ENCODE measurements at places on chromosomes 2 and 18.

DNA sequence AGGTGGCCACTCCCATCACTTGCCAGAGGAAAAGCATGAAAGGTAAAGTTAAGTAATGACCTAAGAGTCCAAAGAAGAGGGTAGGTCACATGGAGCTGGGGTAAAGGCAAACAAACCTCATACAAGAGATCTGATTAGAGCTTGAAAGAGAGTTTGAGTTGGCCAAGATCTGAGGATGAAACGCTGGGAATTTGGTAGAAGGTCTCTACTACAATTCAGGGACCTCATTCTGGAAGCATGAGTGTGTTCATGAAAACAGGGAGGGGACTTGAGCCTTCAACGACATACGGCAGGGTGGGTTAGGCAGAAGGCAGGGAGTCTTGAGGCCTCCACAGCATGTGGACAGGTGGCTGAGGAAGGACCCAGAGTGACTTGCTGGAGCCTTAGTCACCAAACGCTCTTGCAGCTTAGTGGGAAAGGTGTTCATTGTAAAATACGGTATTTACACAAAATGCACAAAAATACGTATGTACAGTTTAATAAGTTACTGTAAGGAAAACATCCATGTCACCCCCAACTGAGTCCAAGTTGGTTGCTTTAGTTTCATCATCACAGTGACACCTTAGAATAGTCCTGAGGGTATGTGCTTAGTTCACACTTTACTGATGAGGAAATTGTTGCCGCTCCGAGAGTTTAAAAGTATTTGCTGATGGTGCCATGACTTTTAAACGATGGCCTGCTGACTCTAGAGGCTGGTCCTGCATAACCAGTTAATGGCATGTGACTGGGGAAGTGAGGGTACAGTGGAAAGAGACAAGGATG lies 5.0 kb upstream of the FARP2 start:
- DNase-seq, result no peak

DNA sequence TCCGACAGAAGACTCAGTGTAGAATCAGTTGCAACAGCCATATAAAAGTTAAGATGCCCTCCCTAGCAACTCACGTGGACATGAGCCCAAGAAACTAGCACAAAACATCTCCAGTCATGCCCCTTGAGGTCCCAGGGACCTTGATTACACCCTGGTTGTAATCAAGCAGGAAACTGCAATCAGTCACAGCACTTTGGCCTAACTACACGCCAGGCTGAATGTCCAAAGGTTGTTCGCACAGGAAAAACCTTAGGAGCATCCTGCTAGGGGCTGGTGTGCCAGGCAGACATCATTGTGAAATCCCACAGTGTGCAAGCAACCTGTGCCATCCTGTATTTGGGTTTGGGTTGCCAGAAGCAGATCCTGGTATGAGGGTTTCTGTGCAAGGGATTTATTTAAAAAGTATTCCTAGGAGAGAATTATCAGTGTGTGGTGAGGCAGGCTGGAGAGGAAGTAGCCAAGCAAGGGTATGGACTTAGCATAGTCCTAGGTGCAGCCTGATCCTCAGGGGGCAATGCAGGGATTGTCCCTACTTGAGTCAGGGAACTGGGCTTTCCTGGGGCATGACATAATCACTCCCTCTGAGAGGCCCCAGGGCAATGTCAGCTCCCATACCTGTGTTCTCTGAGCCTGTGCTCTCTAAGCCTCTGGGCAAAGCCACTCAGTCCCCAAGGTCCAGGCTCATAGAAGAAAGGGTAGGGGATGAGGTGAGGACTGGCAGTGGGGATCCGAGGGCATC lies 17.8 kb upstream of the SULT1C2 start:
- no peak for DNase-seq

- no peak for DNase-seq
These were observed 52.7 kb upstream of the CALCRL start for GRCh38 chr2:187500585-187501359.

GRCh38 chr18:34938090-34938489 lies 103.1 kb upstream of the MAPRE2 start:
- DNase-seq, result no peak

DNA sequence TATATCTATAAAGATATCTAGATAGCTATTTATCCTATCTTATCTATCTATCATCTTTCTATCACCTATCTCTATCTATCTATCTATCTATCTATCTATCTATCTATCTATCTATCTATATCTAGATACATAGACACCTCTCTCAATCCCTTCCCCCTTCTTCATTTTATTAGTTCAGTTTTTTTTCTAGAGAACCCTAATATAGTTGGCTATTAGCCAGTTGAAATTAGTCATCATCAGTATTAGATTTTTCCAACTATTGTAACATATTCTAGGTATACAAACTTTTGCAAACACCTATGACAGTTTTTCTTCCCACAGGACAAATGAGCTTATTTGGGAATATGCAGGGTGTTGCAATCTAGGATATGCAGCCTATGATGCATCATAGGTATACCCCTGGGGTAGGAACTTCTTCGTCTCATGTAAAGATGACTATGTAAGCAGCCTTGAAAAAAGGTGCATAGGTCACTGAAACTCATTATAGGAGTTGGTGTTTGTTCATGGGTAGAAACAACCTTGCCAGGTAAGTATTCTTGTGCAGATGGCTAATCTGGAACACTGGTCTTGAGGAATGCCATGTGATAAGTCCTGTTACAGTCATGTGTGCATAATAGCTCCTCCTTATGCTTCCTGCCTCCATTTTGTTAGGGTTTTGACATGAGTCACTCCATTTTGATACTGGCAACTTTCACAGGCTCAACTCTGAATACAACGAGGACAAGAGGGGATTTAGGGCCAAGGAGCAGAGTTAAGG lies 160.7 kb upstream of the ZSWIM2 start:
- no peak for DNase-seq

- DNase-seq, result no peak
These were observed 36.1 kb downstream of the HDLBP start for GRCh38 chr2:241279413-241279812.

DNA sequence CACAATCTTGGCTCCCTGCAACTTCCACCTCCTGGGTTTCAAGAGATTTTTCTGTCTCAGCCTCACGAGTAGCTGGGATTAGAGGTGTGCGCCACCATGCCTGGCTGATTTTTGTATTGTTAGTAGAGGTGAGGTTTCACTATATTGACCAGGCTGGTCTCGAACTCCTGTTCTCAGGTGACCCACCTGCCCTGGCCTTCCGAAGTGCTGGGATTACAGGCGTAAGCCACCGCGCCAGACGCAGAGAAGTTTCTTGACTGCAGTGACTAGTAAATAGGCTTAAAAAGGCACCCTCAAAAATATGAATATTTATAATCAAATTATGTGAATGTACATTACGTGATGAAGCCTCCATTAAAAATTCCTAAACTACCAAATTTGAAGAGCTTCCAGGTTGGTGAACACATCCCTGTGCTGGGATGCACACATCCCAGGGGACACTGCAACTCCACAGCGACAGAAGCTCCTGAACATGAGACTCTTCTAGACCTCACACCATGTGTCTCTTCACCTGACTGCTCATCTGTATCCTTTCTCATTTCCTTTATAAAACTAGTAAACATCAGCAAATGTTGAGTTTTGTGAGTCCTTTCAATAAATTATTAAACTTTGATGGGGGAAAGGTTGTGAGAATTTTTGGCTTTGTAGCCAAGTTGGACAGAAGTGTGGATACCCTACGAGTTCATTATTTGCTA lies 203.3 kb upstream of the SPOPL start:
- DNase-seq, result no peak

- DNase-seq, result no peak
These were observed 116.1 kb upstream of the LRRTM1 start for GRCh38 chr2:80420530-80421208.

- DNase-seq, result no peak
These were observed 62.2 kb downstream of the KIAA2012 start for GRCh38 chr2:202135091-202135874.

GRCh38 chr2:224894356-224894755 lies 147.9 kb downstream of the DOCK10 start:
- no peak for DNase-seq
